Endodermal cell (in vitro differentiated cells): ENCODE measurements at places on chromosomes 7 and 10. TPM values are rescaled to one million over a fixed set of nuclear protein-coding genes. Genes with fewer than 3 reads are reported as not detected.

Gene PPP1R9A
- 30.1 and 39.4 TPM in 2 replicates for total RNA-seq

Gene ADAP1
- 3.8 to 8.0 TPM (median 4.3 TPM) in 3 replicates for total RNA-seq

- H3K36me3 ChIP-seq, result peaks cover 42% of the 10 kb centered on the region
- no peak for DNase-seq
- peaks cover 10% of the 10 kb centered on the region for H3K4me1 ChIP-seq
- H3K4me3 ChIP-seq, result peak overlapping the region; percentile 98
- no peak overlapping the region for H3K27ac ChIP-seq
These were observed 1.9 kb downstream of the DMTF1 start for GRCh38 chr7:87154166-87154565.

Gene ANKRD30A
- total RNA-seq, result not detected in 2 replicates
